ENCODE measurements at places on chromosomes 16 and 17.

- H3K4me3 ChIP-seq: no peak overlapping the region
- DNase-seq: no peak
- no peaks in the 10 kb centered on the region for H3K4me1 ChIP-seq
- H3K27ac ChIP-seq: no peak overlapping the region
- H3K36me3 ChIP-seq: no peaks in the 10 kb centered on the region
- no peaks in the 10 kb centered on the region for H3K27me3 ChIP-seq
Observed at GRCh38 chr16:13992322-13992721, 72.4 kb downstream of the ERCC4 start.

GRCh38 chr16:89174055-89174827 lies 2.7 kb downstream of the CDH15 start:
- H3K27me3 ChIP-seq: peaks cover 19% of the 10 kb centered on the region
- H3K4me3 ChIP-seq: no peak overlapping the region
- no peak for DNase-seq
- H3K4me1 ChIP-seq: peaks cover 3% of the 10 kb centered on the region
- no peak overlapping the region for H3K27ac ChIP-seq

- H3K27ac ChIP-seq: peak overlapping the region; percentile 56
- no peak for DNase-seq
- H3K36me3 ChIP-seq: peaks cover 6% of the 10 kb centered on the region
- no peak overlapping the region for H3K4me3 ChIP-seq
Observed at GRCh38 chr16:626787-627453, 3.9 kb upstream of the WFIKKN1 start.

GRCh38 chr17:55576996-55577586 lies 65.8 kb upstream of the SMIM36 start:
- no peaks in the 10 kb centered on the region for H3K36me3 ChIP-seq
- DNase-seq: no peak
- no peaks in the 10 kb centered on the region for H3K4me1 ChIP-seq

DNA sequence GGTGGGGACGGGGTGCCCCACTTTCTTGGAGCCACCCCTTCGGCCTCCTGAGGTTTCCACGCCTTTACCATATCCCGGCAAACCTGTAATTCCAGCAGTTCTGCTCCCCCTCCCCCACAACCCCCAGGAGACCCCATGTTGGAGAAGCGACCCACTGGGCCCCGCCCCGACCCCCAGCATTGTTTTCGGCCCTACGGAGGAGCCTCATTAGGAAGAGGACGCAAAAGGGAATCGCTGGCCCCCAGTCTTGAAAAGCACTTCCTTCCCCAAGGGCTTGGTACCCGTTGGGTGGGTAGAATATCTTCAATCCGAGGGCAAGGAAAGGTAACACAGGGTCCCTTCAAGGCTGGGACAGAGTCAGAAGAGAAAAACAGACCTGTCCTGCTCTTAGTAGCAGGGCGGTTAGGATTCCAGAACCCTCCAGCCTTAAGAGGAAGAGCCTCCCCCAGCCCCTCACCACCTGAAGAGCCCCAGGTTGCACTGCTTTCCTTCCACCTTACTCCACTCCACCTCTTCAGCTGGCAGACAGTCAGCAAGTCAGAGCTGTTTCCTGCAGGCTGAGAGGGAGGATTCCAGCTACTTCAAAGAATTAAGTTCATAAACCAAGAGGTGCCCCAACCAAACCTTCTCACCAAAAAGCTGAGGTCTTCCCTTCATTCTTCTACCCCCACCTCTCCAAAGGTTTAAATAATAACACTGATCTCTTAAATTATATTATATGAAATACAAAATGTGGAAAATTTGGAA lies 803 bp upstream of the TLCD2 start:
- H3K4me1 ChIP-seq: peaks cover 18% of the 10 kb centered on the region
- DNase-seq: no peak
- H3K4me3 ChIP-seq: peak overlapping the region; percentile 72
- peaks cover 6% of the 10 kb centered on the region for H3K36me3 ChIP-seq
- H3K27me3 ChIP-seq: peaks cover 4% of the 10 kb centered on the region
- H3K27ac ChIP-seq: peak overlapping the region; percentile 67

- no peaks in the 10 kb centered on the region for H3K36me3 ChIP-seq
- no peak overlapping the region for H3K27ac ChIP-seq
- no peak overlapping the region for H3K4me3 ChIP-seq
- no peaks in the 10 kb centered on the region for H3K4me1 ChIP-seq
Observed at GRCh38 chr16:23217646-23218045, 35.1 kb downstream of the SCNN1G start.

GRCh38 chr17:77738751-77739531 lies 219.6 kb upstream of the TNRC6C start:
- H3K4me3 ChIP-seq: no peak overlapping the region
- no peaks in the 10 kb centered on the region for H3K4me1 ChIP-seq
- peaks cover 11% of the 10 kb centered on the region for H3K27me3 ChIP-seq
- H3K36me3 ChIP-seq: no peaks in the 10 kb centered on the region

DNA sequence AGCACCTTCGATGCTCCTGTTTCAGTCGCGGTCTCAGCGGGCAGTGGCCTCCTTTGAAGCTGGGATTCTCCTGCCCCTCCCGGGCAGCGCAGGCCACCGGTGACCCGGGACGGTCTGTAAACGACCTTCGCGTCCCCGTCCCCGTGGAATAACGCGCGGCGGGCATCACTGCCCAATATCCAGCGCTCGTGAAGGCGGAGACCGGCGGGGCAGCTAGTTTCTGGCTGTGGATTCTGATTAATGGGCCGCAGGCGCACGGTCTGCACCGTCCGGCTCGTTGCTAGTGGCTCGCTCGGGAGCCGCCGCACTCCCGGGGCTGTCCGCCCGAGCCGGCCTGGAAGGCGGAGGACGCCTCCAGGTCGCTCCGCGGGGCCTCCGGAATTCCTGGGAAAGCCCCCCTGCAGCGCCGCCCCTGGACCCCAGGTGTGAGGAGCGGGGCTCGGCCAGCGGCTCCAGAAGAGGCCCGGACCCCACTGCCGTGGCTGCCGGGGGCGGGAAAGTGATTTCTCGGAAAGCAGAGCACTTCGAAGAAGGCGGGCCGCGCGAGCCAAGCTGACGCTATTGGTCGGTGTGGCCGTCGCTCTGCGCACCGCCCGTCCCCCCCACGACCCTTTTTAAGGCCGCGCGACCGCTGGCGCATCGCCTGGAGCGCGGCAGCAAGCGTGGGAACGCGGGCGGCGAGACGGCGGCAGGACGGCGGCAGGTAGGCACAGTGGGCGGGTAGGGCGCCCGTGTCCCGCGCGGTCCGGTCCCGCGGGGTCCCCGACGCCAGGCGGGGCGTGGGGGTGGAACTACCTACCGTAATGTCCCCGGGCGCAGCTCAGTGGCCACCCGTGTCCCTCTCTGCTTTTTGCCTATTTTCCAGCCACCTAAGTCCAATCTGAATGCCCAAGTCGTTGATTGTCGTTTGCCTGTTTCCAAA lies at the start of gene IRF8:
IRF8 (plus strand) TSS at position 642 of the 922 bp plus-strand sequence. CDS start 3,854 bp downstream, outside the sequence.
- peak; percentile 60 for DNase-seq
- no peak within 1 kb of the TSS for H3K27ac ChIP-seq
- peaks cover 16% of the 10 kb centered on the region for H3K4me1 ChIP-seq
- peaks cover 81% of the 10 kb centered on the region for H3K27me3 ChIP-seq
- peak within 1 kb of the TSS; percentile 67 for H3K4me3 ChIP-seq

DNA sequence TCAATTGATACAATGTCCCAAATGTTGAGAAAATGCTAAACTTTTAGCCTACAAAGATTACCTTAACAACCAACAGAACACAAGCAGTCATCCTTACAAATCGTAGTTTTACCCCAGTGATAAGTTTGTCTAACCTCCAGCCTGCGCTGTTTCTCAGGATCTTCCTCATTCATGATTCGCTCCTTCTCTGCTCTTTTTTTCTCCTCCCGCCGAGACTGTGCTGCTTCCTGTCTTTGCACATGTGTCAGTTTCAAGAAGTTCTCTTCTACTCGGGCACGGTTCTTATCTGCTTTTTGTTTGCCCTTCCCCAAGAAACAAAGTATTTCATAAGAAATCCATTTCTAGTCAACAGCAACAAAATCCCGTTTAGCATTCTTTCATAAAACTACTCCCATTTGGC lies 10.2 kb upstream of the STRADA start:
- H3K36me3 ChIP-seq: peaks cover 19% of the 10 kb centered on the region
- peaks cover 8% of the 10 kb centered on the region for H3K4me1 ChIP-seq
- H3K27me3 ChIP-seq: no peaks in the 10 kb centered on the region

GRCh38 chr17:74149597-74150427 lies 53.7 kb upstream of the RPL38 start:
- peak overlapping the region; percentile 97 for H3K27ac ChIP-seq
- peaks cover 21% of the 10 kb centered on the region for H3K4me1 ChIP-seq
- H3K36me3 ChIP-seq: no peaks in the 10 kb centered on the region
- H3K27me3 ChIP-seq: peaks cover 6% of the 10 kb centered on the region
- H3K4me3 ChIP-seq: no peak overlapping the region
- no peak for DNase-seq

DNA sequence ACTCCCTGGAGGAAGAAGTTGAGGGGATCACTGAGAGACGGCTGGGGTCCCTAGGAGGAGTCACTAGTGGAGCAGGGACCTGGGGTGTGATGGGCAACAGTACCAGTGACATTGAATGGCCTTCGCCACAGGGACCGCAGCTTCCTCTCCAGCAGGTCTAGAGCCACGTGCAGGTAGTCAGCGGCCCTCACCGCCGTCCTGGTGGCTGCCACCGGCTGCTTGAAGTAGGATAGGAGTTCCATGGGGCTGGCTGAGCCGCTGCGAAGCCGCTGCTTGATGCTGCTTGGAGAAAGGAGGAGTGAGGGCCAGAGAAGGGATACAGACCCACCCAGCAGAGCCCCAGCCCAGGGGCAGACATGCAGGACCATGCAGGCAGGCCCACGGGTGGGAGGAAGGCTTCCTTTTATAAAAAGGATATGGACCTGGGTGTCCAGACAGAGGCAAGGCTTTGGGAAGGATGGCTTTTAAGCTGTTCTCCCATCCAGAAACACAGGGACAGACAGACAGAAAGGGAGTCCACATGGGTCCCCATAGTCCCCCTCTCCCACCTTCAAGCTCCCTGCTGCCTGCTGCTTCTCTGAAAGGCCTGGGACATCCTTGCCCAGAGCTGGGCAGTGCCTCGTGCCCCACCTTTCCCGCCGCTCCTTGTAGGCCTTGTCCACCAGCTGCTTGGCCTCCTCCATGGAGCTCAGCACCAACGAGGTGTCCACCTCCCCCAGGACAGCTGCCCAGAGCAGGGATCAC lies 827 bp downstream of the MPO start:
- no peaks in the 10 kb centered on the region for H3K36me3 ChIP-seq
- no peak overlapping the region for H3K27ac ChIP-seq
- DNase-seq: no peak

DNA sequence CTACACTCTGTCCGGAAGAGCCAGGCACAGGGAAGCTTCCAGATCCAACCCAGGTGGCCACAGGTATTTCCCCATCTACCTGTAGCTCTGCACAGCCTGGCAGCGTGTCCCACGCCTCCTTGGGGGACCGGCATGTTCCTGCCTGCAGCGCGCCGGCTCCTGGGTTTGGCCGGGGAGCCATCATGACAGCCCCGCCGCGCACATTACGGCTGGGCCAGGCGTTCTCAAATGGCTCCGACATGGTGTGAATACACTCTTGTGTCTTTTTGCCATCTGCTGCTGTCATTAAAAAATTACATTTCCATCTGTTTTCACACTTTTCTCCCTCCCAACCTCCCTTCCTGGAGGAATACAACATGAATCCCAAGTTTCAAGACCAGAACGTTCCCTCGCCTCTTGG lies 8.0 kb upstream of the GINS2 start:
- H3K27me3 ChIP-seq: peaks cover 26% of the 10 kb centered on the region
- no peaks in the 10 kb centered on the region for H3K36me3 ChIP-seq

DNA sequence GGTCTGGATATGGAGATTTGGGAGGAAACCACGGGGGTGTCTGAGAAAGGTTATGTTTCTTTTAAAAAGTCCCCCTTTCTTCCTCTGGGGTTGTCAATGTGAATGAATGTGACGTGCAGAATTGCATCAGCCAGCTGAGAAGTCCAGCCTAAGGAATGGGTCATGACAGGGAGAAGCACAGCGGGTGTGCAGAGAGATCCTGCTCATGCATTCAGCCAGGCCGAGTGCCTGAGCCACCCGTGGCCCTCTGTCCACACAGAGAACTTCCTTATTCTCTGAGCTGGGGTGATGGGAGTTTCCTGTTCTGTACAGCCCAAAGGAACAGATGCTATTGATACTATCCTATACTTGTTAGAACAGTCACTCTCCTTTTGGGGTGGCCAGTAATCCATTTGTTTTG lies 117.9 kb downstream of the CPPED1 start:
- no peaks in the 10 kb centered on the region for H3K4me1 ChIP-seq
- H3K27ac ChIP-seq: no peak overlapping the region
- peaks cover 4% of the 10 kb centered on the region for H3K36me3 ChIP-seq
- H3K27me3 ChIP-seq: no peaks in the 10 kb centered on the region
- DNase-seq: no peak

DNA sequence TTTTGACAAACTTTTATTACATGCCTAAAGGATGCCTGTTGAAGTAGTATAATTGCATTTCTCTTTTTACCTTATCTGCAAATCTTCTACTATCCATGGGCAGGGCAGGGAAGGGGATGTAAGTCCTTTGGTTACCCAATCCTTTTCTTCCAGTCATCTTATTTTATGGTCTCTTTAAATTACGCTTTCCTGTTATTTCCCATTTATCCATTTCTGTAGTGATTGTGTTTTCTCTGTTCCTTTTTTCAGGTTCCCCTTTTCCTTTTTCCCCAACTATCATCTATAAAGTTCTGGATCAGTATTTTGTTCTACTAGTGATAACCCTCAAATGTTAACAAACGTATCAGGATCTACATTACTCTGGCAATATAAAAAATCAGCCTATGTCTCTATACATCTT lies 3.3 kb upstream of the ABCA9 start:
- no peak for DNase-seq
- no peaks in the 10 kb centered on the region for H3K27me3 ChIP-seq
- no peak overlapping the region for H3K27ac ChIP-seq
- peaks cover 7% of the 10 kb centered on the region for H3K4me1 ChIP-seq

DNA sequence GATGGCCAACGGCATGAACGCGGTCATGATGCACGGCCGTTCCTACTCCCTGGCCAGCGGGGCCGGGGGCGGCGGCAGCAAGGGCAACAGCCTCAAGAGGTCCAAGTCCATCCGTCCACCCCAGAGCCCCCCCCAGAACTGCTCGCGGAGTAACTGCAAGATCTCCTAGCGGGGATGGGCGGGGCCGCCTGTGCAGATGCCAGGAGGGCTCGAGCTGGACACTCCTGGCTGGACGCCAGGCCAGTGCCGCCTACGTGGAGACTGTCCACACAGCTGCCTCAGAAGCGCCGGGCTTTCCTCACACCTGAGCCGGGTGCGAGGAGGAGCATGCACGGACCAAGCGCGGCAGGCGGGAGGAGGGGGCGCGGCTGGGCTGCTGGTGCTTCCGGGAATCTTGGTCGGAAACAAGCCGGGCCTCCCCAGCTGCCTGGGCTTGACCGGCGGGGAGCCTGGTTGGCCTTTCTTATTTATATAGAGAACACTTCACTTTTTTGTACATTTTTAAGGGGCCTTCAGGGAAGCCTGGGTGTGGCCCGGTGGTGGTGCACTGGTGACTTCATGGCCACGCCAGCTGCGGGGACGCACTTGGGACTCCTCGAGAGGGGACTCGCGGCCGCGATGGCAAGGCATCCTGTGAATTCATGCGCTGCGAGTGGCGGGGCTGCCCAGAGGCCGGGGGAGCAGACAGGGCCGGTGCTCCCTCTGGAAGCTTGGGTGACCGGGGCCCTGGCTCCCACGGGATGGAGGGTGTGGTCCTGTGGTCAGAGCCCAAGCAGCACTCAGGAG lies 3.1 kb upstream of the WFIKKN1 start:
- DNase-seq: no peak
- H3K4me1 ChIP-seq: peaks cover 12% of the 10 kb centered on the region
- H3K36me3 ChIP-seq: peaks cover 6% of the 10 kb centered on the region
- no peak overlapping the region for H3K27ac ChIP-seq
- H3K4me3 ChIP-seq: no peak overlapping the region
- no peaks in the 10 kb centered on the region for H3K27me3 ChIP-seq
